Upper lobe of right lung (tissue), 1 donor: ENCODE measurements at places on chromosomes 3 and 15.

DNA sequence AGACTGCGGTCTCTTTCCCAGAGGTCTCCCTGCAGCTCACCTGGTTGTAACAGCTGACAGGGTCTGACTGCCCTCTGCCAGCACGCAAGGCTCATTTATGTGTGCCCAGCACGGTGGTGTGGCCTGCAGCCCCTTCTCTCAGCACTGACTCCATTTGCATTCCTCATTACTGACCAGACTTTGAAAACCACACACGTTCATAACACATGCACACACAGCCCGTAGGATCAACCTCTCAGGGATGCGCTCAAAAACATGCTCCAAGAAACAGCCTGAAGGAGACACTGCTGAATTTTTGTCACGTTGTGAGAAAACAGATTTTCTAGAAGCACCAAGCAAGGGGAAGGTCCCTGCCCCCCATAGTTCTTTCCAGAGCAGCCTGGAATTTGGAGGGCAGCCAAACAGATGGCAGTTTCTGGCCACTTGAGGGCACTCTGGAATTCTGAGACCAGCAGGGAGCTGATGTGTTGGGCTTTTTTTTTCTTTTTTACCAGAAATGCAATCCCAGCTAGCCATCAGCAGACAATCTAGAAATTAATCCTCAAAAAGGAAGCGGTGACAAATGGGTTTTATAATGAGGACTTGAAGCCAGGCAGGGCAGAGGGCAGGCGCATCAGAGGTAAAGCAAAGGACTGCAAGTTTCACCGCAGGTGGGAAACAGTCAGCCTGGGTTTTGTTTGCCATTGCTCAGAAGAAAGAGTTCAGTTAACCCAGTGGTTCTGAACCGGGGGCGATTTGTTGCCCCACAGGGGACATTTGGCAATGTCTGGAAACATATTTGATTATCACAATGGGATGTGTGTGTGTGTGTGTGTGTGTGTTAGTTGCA, 170.5 kb upstream of the PROK2 start:
- DNase-seq: peak; percentile 72

- DNase-seq: no peak
Measured at GRCh38 chr3:111609700-111610099, 14.6 kb upstream of the ZBED2 start.

- no peak for DNase-seq
Measured at GRCh38 chr3:47581422-47581821, 2.8 kb upstream of the CSPG5 start.

- no peak for DNase-seq
Measured at GRCh38 chr3:56059731-56060130, 408.5 kb downstream of the ERC2 start.

DNA sequence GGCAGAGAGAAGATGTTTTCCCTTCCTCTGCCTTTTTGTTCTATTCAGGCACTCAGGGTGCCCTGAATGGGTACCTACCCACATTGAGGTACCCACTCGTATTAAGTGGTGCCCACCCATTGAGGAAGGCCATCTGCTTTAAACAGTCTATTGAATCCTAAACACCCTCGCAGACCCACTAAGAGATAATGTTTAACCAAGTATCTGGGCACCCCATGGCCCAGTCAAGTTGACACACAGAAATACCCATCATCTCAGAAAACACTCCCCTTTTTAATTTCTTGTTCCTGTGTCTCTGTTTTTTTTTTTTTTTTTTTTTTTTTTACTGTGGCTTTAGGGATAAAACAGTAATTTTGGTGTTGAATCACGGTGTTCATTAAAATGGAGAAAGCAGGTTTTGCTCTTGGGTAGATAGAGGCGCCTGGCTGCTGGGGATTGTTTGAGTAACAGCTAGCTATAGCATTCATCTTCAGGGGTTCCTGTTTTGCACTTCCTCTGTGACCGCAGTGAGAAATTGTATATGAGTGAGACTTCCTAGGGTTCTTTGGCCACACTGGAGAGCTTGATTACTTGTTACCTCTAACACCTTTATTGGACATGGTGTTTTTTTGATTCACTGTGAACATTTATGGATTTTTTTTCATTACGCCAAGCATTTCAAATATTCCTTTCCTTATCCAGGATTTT, 259.1 kb downstream of the PTPRG start:
- DNase-seq: no peak

DNA sequence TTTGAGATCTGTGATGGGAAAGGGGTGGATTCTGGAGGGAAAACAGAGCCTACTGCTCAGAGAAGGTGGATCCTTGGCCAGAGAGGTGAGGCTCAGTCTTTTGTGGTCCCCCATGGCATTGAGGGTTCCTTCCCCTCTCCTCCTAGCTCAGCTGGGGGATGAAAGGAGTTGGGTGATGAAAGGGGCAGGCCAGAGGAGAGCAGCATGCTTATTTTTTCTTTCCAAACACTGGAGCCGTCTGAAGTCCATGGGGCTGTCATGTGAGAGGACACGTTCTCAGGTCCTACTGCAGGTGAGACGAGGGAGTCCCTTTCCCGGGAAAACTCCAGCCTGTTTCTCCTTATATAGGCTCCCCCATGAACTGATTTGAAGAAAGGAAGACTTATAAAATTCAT, 71.4 kb downstream of the SCN5A start:
- no peak for DNase-seq

GRCh38 chr3:151367448-151367847, 17.1 kb downstream of the P2RY12 start:
- no peak for DNase-seq

- DNase-seq: no peak
Measured at GRCh38 chr15:38238311-38238710, 14.3 kb upstream of the SPRED1 start.

DNA sequence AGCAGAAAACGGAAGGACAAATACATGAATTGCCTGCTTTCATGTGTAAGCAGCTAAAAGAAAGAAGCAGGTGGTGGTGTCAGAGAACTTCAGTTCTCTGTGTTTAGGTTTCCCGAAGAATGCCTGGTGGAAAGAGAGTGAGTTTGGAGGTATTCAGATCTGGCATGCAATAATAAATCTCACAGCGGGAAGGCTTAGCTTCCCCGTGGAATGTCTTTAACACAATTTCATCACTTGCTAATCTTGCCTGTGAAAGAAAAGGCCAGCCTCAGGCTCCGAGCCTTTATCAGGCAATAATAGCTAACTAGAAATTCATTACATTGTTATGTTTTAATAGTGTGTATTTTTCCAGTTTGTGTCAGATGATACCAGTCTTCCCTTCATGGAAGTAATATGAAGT, 220.3 kb downstream of the PDZRN3 start:
- DNase-seq: no peak
